Stimulated activated CD8-positive, alpha-beta memory T cell treated with anti-CD3 and anti-CD28 coated beads, Interleukin-15, amount 100 ng/mL, for 24 hours (primary cell): ENCODE measurements at places on chromosomes 2 and 18.

- no peak for DNase-seq
Observed at GRCh38 chr18:13393338-13393737, 174.8 kb downstream of the LDLRAD4 start.

- DNase-seq = no peak
Observed at GRCh38 chr2:85999061-85999831, 106.4 kb downstream of the POLR1A start.

GRCh38 chr2:28334527-28334894 lies 58.1 kb upstream of the FOSL2 start:
- no peak for DNase-seq

- DNase-seq = no peak
Observed at GRCh38 chr2:40043641-40044040, 264.6 kb upstream of the THUMPD2 start.

GRCh38 chr2:3519255-3520205 lies at the start of gene ADI1:
Gene ADI1, minus strand, starts transcription at chr2:3519531. Its CDS starts 44 bp downstream, at chr2:3519487.
- peak; percentile 59 for DNase-seq

GRCh38 chr2:84849271-84849952 lies 31.5 kb downstream of the TRABD2A start:
- no peak for DNase-seq

GRCh38 chr2:217903859-217904613 lies 98.8 kb downstream of the TNS1 start:
- DNase-seq = no peak

GRCh38 chr2:100422320-100423055 lies 5.0 kb upstream of the CHST10 start:
- DNase-seq = no peak

DNA sequence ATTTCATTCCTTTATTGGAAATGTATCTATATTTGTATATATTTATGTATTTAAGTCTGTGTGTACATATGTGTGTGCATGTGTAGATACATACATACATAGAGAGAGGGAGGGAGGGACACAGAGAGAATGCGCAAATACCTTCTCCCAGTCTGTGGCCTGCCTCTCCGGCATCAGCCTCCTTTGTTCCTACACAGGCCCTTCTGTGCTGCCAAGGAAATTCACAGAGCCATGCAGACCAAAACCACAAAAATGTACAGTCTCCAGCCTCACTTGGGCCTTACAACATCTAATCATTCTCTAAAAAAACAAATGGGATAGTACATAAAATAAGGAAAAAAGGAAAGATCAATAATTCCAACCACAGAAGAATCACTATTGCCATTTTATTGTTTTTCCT lies 8.8 kb upstream of the CRACDL start:
- DNase-seq = no peak

DNA sequence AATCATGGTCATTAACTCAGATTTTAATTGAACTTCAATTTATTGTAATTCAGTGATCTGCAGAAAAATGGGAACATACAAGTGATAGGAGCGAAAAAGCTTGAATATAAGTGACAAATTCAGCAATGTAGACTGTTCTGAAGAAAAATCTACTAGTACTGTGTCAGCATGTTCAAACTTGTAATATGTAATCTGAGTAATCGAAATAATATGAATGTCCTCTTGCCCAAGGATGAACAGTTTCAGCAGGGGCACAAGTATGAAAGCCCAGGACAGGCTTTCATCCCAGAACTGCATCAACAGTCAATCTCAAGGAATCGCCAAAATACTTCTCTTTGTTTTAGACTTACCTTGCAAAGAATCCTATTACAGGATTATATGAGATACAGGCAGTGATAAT lies 1110.5 kb downstream of the LRP1B start:
- no peak for DNase-seq

DNA sequence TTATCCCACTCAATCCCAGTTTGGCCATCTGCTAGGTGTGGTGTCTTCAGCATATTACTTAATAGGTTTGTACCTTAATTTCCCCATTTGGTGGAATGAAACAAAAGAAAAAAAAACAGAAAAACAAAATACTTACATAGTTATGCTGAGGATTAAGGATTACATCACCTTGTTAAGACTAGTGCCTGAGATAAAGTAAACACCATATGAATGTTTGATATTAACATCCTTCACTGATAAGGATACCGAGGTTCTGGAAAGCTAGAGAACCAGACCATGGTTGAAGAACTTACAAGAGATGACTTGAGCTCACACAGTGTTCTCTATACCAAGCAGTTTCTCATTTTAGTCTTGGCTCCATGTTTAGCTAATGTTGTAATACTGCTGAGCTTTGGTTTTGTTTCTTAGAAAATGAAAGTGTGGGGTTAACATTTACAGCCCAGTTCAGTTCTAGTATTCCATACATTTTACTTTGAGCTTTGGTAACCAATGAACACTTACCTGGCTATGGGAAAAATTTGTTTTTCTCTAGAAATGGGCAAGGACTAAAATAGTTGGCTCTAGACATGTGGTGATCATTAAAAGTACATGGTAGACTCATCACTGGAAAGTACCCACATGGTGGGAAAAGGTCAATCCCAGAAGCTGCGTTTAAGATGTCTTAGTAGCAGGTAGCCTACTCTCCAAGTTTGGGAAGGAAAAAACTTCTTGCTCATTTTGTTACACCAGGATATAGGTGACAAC lies 5.8 kb upstream of the GPD2 start:
- DNase-seq = no peak
